NCI-H2029 (cell line): ENCODE measurements at places on chromosomes 5 and 9.

GRCh38 chr5:45795458-45795857 is 99.3 kb upstream of the HCN1 start:
- no peak for DNase-seq

DNA sequence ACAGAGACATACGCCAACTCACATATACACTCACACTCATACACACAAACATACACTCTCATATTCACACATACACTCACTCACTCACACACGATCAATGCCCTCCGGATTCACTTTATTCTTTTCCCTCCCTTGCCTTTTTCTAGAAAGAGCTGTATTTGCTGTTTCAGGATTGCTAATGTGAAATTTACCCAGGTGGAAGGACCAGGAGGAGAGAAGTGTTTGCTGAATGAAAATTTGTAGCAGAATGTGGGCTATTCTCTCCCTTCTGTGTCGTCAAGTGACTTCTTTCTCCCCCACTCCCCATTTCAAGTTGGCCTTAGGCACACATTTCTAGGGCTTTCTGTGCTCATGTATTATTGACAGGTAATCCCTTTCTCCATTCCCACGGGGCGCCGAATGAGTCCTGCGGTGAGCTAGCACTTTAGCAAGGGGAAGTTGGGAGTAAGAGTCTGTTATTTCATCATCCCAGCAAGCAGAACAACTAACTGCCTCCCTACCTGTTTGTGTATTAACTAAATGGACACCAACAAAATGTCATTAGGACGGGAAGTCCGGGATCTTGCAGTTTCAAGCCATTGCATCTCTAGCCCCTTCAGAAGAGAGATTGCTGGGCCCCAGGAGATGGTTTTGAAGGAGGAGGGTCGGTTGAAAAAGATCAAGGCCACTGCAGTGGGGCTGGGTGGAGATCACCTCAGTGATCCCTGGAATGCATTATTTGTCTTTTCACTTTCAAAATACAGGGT is 97.1 kb upstream of the TAF11L2 start:
- no peak for DNase-seq

DNA sequence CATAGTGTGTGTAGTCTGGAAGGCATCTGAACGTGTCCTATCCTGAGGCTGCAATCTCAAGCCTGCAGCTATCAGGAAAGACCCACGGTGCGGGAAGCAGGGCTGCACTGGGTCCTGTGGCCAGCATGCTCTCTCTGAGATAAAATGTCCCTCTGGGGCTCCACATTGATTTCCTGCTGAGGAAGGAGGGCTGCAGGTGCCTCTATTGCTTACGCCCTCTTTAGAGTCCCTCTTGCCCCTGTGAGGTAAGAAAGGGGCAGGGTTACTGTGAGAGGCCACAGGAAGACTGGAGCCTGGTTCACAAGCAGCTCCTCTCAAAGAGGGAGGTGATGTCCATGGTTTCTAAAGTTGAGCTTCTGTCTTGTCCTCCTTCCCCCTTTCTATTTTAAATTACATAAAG is 299.9 kb upstream of the RFX3 start:
- DNase-seq, result no peak

DNA sequence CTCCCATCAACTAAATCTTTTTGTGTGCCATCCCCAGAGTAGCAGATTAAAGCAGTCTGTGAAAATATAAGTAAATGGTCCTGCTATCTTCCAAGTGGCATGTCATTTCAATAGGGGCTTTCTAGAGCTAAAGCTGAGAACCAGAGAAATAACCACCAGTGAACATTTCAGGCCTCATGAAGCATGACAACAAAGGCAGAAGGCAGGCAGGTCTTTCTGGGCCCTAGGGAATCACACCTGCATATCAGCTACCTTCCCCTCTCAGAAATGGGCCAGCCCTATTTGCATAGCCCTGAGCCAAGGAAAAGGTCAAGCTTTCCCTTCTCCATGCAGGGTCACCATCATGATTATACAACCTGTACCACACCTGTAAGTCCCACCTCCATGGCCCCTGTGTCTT is 205.3 kb downstream of the DEPDC1B start:
- DNase-seq, result no peak

DNA sequence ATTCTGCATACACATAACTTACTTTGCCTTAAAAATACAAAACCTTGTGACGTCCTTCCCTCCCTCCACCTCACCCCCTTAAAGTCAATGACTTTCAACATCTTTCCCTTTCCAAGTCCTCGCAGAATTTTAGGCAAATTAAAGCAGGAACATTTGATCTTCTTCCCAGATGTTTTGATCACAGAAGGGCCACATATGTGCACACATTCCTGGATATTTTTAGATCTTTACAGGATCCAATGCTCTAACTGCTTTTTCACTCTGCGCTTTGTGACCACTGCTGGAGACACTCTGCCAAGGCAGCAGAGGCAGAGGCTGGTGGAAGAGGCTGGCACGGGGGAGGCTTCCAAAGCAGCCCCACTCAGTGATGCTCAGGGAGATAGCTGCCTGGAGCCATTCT is 130.7 kb downstream of the SEC61B start:
- DNase-seq, result no peak

DNA sequence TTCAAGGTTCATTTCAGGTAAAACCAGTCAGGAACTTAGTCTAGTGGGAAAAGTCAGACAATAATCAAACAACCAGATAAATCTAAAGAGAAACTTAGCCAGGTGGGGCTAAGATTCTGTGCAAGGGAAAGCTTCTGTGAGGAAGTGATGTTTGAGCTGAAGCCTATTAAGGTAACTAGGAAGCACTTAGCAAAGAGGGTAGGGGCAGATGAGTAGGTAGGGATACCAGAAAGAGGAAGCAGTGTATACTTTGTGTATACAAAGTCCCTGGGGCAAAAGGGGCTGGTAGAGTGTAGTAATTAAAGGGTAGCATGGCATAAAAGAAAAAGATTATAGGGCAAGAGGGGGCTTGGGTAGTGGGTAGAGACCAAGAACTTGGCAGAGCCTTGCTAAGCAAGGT is 3.6 kb upstream of the SPATA24 start:
- DNase-seq, result no peak

DNA sequence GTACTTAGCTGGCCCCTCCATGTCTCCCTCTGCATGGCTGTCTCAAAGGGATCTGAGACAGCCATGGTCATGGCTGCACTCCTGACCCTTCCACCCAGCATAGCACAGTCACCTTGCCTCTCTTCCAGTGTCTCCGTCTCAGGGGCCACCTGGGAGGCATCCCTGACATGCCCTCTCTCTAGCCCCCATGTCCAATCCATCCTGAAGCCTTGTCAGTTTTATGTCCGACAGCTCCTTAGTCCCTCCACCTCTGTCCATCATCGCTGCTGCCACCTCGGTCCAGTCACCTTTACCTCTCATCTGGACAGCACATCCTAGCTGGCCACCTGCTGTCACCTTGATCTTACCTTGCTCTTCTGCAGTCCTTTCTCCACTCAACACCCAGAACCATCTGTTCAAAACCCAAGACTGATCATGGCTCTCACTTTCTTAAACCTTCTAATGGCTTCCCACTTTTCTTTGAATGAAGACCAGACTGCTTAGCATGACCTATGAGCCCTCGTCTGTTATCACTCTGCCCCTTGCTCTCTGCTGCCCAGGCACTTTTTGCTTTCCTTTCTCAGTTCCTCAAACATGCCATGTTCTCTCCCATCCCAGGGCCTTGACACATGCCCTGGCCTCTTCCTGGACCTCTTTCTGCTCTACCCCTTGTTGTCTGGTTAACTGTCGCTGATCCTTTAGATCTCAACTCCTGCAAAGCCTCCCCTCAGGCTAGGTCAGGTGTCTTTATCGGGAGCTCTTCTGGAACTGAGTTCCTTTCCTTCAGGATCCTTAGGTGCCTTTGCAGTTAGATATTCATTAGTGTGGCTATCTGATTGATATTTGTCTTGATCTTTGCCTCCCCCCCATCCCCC is 181.8 kb upstream of the PITX1 start:
- DNase-seq, result no peak

- no peak for DNase-seq
These were observed 318.3 kb upstream of the ITGA1 start for GRCh38 chr5:52469420-52469819.

- no peak for DNase-seq
These were observed 344.0 kb downstream of the PRR16 start for GRCh38 chr5:120808135-120808534.
